ENCODE measurements at places on chromosomes 16 and 17. TPM values are rescaled to one million over a fixed set of nuclear protein-coding genes. Genes with fewer than 3 reads are reported as not detected.

Gene RND2
- total RNA-seq, result 0.82 TPM

Gene MT4
- total RNA-seq, result not detected

Gene FBXW10B
- 0.08 TPM for total RNA-seq

Gene PERCC1
- total RNA-seq, result not detected

Gene PYDC1
- total RNA-seq, result not detected

Gene KRT36
- 0.12 TPM for total RNA-seq

Gene SEPTIN12
- not detected for total RNA-seq

Gene RTN4RL1
- total RNA-seq, result under 0.01 TPM

Gene HOXB6
- total RNA-seq, result 0.12 TPM

Gene TRIM72
- total RNA-seq, result under 0.01 TPM

Gene P2RX5
- 0.38 TPM for total RNA-seq

Gene KRTAP4-1
- total RNA-seq, result not detected

Gene FLII
- total RNA-seq, result 357 TPM

Gene MBTPS1
- 124 TPM for total RNA-seq

Gene FNDC8
- not detected for total RNA-seq

Gene TNFRSF17
- total RNA-seq, result 0.12 TPM

Gene FBXL16
- total RNA-seq, result 0.08 TPM

Gene NAGS
- 0.98 TPM for total RNA-seq

Gene ZG16
- total RNA-seq, result not detected

Gene CBFA2T3
- total RNA-seq, result not detected

Gene ZNF48
- 2.2 TPM for total RNA-seq

Gene BEAN1
- total RNA-seq, result 0.35 TPM

Gene KRT27
- total RNA-seq, result not detected

Gene PIP4K2B
- total RNA-seq, result 90.7 TPM

Gene OR1F1
- total RNA-seq, result not detected

Gene CCDC102A
- total RNA-seq, result 19.5 TPM

Gene ESRP2
- total RNA-seq, result under 0.01 TPM

Gene EVPL
- not detected for total RNA-seq

Gene ADCY9
- total RNA-seq, result 14.4 TPM

Gene OR1A1
- not detected for total RNA-seq

Gene DHX58
- 5.9 TPM for total RNA-seq

Gene ASPA
- total RNA-seq, result not detected

Gene TSPAN10
- total RNA-seq, result 2.0 TPM

Gene ITGB4
- total RNA-seq, result 0.23 TPM

Gene DNAJA3
- total RNA-seq, result 38.8 TPM

Gene FAM171A2
- total RNA-seq, result 2.5 TPM

Gene CCDC40
- total RNA-seq, result 1.8 TPM

Gene SPPL2C
- not detected for total RNA-seq

Gene CRHR1
- not detected for total RNA-seq

Gene TPPP3
- total RNA-seq, result 1.5 TPM

Gene MPP3
- total RNA-seq, result 10.5 TPM

Gene HOXB1
- total RNA-seq, result not detected

Gene KCNH4
- total RNA-seq, result 0.12 TPM
